Activated naive CD8-positive, alpha-beta T cell treated with anti-CD3 and anti-CD28 coated beads, Interleukin-2, amount 50 U/mL, for 16 hours (primary cell): ENCODE measurements at places on chromosomes 6 and 20.

GRCh38 chr20:47487175-47487917 lies 14.3 kb upstream of the NCOA3 start:
- DNase-seq, result peak; percentile 33

- DNase-seq, result no peak
Observed at GRCh38 chr6:33093855-33094254, 18.1 kb downstream of the HLA-DPB1 start.

DNA sequence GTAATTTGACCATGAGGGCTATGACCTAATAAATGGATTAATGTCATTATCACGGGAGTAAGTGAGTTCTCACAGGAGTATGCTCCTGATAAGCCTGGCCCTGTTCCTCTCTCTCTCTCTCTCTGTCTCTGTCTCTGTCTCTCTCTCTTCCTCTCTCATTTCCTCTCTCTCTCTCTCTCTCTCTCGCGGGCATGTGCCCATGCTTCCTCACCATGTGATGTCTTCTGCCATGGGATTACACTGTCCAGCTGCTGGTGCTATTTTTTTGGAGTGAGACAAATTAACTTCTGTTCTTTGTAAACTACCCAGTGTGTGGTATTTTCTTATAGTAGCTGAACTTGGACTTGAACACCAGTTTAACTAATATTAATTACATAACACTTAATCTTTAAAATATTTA lies 374.3 kb upstream of the GJE1 start:
- no peak for DNase-seq

- no peak for DNase-seq
Observed at GRCh38 chr6:105178110-105178509, 1.7 kb downstream of the POPDC3 start.

DNA sequence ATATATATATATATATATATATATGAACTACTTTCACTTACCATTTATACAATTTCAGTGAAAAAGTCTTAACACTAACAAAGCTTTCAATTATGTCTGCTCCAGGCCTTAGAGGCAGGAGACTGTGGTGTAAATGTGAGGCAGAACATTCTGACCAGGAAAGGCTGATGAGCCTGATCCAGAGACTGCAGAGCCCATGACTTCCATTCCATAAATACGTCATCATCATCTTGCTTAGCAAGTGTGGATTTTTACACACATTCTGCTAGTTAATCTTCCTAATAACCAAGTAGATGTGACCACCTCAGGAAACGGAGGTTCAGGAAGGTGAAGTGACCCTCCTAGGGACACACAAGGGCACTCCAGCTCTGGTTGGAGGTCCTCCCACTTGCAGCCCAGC lies 14.9 kb downstream of the TRERF1 start:
- no peak for DNase-seq
